ENCODE measurements at places on chromosomes 1 and 21.

DNA sequence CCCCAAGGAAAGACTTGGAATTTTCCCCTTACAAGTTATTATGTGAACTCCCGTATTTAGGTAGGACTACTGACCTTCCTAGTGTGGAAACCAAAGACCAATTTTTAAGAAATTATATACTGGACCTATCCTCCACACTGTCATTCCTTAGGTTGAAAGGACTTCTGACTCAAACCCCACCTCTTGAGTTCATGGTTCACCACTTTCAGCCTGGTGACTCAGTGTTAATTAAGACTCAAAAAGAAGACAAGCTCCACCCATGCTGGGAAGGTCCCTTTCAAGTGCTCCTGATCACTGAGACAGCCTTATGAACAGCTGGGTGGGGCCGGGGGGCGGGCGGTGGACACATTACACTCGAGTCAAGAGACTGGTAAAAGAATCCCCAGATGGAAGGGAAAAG, 113.2 kb downstream of the LRRC53 start:
- DNase-seq = no peak

GRCh38 chr1:214377485-214377884, 96.5 kb downstream of the SMYD2 start:
- no peak for DNase-seq

DNA sequence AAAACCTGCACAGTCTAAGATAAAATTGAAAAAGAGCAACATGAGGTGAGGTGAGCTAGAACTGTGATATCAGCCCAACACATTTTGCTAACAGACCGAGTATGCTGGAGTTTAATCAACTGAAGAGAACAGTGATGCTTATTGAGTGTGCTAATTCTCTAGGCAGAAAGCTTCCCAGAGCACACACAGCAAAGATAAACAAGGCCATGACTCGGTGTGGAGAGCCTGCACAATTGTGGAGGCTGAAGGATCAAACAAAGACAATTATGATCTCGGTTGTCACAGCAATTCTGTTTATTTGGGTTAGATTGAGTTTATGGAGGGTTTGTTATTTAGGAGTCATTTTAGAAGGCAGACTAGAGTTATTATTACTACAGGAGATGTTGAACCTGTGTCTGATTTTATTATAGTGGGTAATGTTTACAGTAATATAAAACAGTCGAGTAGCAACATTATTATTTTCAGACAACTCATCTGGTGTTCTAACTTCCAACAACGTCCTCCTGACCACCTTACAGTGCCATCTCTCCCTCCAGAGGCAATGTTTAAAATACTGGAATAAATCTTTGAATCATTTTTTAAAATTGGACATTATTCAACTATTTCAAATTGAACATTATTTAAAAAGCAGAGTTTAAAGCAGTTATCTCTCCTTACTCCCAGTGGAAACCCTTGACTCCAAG, 40.2 kb downstream of the DPT start:
- no peak for DNase-seq

GRCh38 chr21:16420031-16420724, 690.4 kb downstream of the USP25 start:
- no peak for DNase-seq

GRCh38 chr1:17369466-17369865, 2.5 kb upstream of the PADI6 start:
- no peak for DNase-seq

GRCh38 chr1:210301615-210302000, 27.1 kb upstream of the HHAT start:
- DNase-seq = no peak

- DNase-seq = peak; percentile 20
Measured at GRCh38 chr1:39788758-39789570, at the start of gene BMP8B. Gene BMP8B (minus strand): TSS chr1:39788865. CDS start chr1:39788485, 380 bp downstream.

GRCh38 chr1:218658269-218658668, 313.1 kb downstream of the TGFB2 start:
- DNase-seq = no peak

GRCh38 chr1:90721210-90722194, 4.4 kb upstream of the BARHL2 start:
- DNase-seq = no peak

DNA sequence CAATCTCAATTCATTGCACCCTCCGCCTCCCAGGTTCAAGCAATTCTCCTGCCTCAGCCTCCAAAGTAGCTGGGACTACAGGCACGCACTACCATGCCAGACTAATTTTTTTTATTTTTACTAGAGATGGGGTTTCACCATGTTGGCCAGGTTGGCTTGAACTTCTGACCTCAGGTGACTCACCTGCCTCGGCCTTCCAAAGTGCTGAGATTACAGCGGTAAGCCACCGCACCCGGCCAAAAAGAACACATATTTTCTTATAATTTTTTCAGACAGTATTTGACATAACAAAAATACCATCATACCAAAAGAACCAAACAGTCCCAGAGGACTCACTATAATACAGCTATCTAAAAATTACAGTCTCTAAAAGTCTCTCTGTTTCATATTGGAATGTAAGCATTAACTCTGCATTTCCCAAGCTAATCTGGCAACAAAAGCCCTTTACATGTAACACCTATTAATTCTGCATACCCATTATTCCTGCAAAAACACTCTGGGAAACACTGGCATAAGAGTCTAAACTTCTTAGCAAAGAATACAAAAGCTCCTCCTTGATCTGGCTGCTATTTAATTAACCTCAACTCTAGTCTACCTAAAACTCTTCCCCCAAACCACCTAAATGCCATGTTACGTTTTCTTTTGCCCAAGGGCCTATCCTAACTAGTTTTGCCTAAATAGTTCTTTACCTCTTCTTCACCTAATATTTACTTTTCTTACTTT, 26.9 kb downstream of the WDR26 start:
- DNase-seq = no peak

GRCh38 chr1:51344276-51344601, 13.9 kb upstream of the TTC39A start:
- DNase-seq = no peak

DNA sequence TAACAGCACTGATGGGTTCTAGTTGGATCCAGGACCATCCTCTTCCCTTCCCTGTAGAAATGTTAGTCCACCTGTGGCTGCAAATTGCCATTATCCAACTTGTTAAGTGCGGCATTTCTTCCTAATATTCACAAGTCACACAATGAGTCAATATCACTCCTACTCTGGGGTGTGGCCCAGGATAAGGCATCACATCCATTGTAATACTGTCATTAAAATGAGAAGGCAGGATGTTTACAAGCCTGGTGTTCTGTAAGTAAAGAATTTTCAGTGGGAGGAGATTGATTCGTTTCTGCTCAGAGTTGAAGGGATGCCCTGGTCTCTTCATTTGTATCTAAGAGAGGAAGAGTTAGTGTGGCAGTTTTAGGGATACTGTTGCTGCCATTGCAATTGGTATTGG, 18.1 kb upstream of the ARHGAP29 start:
- no peak for DNase-seq

- no peak for DNase-seq
Measured at GRCh38 chr1:19066248-19066873, 109.9 kb upstream of the IFFO2 start.

GRCh38 chr21:20971296-20971921, 26.8 kb upstream of the NCAM2 start:
- DNase-seq = no peak

- DNase-seq = no peak
Measured at GRCh38 chr1:229383961-229384360, 41.1 kb upstream of the CCSAP start.

DNA sequence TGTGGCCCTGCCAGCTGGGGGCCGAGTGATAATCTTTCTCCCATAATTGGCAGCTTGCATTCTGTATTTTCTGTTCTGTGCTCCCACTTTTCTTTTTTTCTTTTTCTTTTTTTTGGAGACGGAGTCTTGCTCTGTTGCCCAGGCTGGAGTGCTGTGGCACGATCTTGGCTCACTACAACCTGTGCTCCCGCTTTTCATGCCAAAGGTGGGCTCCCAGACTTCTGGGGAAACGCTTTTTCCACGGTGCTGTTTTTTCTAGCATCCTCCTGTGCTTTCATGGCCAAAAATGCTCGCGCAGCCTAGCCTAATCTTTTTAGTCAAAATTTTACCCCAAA, 585 bp upstream of the AHCTF1 start:
- no peak for DNase-seq

DNA sequence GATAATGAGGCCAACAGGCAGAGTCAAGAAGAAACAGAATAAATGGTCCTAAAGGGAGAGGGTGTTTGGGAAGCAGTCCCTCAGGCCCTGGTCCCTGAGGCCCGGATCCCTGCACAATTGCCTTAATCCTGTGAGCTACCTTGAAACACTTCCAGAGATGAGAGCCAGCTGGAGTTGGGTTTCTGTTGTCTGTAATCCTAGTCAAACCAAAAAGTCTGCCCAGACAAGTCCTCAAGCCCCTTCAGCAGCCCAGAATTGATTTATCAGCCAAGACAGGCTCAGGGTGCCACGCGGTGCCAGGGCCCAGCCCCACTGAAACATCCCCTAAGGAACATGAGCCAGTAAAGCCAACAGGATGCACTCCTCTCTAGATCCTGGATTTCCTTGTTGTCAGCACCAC, 16.4 kb upstream of the CLSTN1 start:
- DNase-seq = no peak

DNA sequence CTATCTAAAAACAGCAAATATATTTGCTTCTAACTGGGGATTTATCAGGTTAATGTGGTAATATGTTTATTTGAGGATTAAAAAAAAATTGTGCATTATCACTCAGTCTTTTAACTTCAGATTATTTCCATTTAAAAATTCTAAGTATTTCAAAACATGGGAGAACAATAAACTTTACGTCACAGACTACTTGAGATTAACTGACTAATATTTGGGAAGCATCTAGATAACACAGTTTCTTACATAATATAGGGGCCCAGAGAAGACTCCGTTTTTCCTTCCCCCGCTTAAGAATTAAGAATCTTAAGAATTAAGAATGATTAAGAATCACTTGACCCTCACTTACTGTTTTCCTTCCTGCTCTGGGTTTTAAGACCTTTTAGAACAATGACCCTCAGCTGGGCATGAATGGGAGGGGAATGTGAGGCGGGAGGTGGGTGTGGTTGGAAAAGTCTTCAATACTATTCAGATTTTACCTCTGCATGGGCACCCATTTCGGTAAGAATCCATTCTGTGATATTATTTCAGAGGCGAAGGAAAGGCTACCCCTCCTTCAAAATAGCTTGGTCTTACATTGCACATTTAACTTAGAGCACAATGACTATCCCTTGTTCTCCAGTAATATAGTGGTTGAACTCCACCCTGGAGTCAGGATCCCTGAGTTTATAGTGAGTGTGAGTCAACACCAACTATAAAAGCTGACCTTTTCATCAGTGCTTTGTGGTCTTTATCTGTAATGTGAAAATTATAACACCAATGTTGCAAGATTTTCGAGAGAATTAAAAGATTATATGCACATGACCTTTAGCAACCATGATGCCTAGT, 821.3 kb downstream of the USP25 start:
- DNase-seq = no peak

- DNase-seq = no peak
Measured at GRCh38 chr1:25987951-25988350, 9.9 kb downstream of the PAFAH2 start.

DNA sequence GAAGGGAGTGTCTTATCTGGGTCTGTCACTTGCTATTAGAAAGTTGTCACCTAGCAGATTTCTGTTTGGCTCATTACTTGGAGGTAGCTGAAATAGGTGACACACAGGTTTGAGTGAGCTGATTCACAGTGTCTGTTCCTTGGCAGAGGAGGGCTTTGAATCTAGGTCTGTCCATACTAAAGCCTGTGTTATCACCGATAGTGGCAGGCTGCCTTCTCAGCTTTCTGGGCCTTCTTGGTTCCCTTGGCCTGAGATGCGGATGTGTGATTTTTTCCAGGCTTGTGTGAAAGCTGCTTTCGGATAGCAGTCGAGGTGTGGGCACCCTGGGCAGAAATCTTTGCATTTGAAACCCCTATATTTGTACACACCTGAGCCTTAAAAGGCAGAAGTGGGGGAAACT, 73.9 kb downstream of the ACTL8 start:
- DNase-seq = no peak

- DNase-seq = no peak
Measured at GRCh38 chr1:42921769-42922168, 36.9 kb downstream of the SLC2A1 start.

DNA sequence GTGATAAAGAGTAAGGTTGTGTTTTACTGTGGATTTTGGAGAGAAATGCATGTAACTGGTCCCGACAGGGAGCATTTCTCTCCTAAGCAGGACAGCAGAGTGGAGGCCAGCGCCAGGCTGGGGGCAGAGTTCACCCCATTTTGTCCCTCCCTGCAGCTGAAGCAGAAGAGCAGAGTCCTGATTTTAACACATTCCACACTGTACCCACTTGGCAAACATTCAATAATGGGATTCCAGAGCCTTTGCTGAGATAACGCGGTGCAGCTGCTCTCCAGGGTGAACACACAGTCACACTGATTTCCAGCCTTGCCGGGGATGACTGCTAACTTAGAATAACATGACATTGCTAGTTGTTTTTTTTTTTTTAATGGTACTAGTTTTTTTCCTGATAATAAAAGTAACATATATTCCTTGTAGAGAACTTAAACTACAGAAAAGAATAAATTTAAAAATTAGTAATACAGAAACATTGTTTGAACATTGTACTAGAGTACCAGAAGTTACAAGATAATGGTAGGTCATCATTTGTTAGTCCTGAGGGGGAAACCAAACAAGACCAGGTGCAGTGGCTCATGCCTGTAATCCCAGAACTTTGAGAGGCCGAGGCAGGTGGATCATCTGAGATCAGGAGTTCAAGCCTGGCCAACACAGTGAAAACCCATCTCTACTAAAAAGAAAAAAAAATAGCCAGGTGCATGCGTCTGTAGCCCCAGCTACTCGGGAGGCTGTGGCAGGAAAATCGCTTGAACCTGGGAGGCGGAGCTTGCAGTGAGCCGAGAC, 77.2 kb downstream of the SCCPDH start:
- DNase-seq = no peak

DNA sequence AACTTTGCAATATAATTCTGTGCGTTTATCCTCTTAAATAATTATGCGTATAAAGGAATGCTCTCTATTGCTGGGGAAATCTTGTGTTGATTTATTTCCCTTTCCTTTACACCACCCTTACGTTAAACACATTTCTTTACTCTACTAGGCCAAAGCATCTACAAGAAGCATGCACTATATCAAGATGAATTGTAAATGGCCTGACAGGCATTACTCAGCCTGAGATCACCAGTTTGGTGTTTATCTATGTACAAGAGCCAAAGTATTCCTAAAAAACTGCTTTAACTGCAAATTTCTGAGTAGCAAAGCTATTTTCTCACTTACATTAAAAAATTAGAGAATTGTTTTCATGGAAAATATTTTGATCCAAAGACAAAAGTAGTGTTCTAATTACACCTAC, 114.8 kb downstream of the TYW3 start:
- DNase-seq = no peak

GRCh38 chr21:39180429-39181019, 2.7 kb downstream of the PSMG1 start:
- DNase-seq = no peak

All from esophagus squamous epithelium (tissue), 5 donors.